ENCODE measurements at places on chromosomes 12 and 14.

GRCh38 chr12:50380761-50381325 lies 15.6 kb downstream of the FAM186A start:
- no peak for DNase-seq

DNA sequence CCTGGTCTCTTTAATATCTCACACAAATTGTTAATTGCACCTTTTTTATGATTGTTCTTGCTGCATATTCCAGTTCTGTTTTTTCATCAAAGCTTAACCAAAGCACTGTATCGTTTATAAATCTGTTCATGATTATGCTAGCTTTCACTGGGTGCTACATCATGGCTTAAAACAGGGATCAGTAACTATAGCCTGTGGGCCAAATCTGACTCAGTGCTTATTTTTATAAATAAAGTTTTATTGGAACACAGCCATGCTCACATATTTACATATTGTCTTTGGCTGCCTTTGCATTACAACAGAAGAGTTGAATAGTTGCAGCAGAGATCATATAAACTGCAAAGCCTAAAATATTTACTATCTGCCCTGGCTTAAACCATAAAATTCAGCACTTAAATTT lies 183.4 kb upstream of the NRXN3 start:
- no peak for DNase-seq

- no peak for DNase-seq
These were observed 96.8 kb downstream of the LGR5 start for GRCh38 chr12:71536279-71536938.

DNA sequence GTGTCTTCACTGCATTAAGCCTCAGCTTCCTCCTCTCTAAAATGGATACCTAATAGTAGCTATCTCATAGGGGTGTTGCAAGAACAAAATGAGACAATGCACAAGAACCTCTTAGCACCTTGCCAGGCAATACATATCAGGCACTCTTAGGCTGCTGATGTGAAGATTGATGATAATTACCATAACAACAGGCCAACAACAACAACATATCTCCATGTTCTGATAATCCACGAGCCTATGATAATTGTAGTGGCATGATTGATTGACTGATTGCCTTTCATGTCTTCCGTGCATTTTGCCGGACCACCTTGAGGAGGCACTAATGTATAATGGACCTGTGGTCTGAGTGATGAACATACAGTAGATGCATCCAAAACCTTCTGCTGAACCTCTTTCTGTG lies 50.7 kb upstream of the WSCD2 start:
- DNase-seq = no peak

- no peak for DNase-seq
These were observed 7.8 kb downstream of the PITPNM2 start for GRCh38 chr12:123142921-123143735.

GRCh38 chr12:1611803-1612572 lies 17.0 kb upstream of the WNT5B start:
- DNase-seq = no peak
